ENCODE measurements at places on chromosomes 2 and 18.

DNA sequence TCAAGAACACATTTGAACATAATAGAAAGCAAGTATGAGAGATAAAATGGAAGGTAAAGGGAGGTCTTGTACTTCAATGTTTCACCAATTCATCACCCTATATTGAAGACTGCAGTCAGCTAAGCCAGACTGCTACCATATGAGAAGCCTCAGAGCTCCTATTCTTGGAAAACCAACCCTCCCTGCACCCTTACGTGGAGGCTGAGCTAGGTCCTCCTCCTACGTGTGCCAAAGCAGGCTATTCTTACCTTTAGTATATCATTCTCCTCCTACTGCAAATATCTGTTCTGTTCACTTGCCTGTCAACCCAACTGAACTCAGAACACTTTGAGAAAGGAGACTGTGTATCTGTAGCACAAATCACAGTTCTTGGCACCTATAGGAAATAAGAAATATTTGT is 255.8 kb upstream of the HNRNPA3 start:
- DNase-seq = no peak

DNA sequence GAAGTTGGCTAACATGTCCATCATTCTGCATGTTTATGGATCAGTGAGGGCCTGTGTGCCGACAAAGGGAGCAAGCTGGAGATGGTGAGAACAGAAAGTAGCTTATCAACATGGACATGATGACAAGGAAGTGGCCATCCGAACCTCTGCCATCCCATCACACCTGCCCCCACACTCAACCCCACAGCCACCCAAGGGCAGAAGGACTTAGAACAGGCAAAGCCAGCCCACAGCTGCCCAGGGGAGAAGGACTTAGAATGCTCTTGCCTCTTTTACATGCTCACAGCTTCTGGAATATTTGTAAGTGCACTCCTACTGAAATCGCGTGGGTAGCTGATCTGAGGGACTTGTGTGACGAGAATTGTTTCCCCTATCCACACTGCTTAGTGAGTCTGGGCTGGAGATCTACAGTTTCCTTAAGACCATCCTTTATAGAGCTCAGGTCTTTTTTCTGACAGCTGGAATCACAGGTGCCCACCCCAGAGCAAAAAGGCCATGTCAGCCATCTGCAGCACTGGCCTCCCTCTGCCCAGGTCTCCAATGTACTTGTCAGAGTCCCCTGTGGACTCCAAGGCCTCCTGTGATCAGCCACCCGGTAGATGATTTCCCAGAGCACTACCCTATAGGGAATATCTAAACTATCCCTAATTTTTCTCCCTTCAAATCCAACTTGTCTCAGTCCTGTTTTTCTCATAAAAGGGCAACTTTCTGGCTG is 154.1 kb downstream of the SMAD7 start:
- DNase-seq = no peak

GRCh38 chr2:174326161-174327020 is 8.4 kb upstream of the SP9 start:
- peak; percentile 48 for DNase-seq

DNA sequence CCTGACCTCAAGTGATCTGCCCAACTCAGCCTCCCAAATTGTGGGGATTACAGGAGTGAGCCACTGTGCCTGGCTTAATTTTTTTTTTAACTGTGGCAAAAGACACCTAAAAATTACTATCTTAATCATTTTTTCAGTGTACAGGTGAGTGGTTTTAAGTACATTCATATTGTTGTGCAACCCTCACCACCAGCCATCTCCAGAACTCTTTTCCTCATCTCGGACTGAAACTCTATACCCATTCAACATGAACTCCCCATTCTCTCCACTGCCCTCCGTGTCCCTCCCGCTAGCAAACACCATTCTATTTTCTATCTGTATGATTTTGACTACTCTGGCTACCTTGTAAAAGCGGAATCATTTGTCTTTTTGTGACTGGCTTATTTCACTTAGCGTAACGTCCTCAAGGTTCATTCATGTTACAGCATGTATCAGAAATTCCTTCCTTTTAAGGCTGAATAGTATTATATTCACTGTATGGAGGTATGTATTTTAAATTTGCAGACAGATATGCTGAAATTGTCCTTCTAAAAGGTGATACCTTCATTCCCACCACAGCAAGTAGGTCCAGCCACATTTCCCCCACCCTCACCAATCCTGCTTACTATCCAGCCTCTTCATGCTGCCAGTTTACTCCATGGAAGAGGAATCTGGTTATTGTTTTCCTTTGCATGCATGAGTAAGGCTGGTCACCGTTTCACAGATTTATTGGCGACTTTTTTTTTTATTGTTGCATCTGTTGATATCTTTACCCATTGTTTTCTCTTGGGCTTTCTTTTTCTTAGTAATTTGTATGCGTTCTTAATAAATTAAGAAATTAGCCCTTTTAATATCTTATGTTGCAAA is 40.6 kb upstream of the ANXA4 start:
- no peak for DNase-seq

DNA sequence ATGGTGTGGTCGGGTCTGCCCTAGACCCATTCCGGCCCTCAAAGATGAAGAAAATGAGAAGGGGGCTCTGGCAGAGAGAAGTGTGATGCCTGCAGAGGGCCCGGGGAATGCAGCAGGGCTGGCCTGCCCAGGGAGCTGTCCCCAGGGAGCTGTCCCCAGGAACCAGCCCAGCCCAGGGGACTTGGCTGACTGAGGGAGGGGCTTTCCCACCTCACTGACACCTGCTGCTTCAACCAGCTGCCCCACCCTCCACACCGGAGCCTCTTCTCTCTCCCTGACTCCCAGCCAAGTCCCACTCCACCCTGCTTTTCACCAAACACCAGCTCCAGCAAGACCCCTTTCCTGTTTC is 111.2 kb downstream of the STPG4 start:
- DNase-seq = no peak

GRCh38 chr2:139867601-139868226 is 1087.5 kb upstream of the NXPH2 start:
- DNase-seq = no peak

DNA sequence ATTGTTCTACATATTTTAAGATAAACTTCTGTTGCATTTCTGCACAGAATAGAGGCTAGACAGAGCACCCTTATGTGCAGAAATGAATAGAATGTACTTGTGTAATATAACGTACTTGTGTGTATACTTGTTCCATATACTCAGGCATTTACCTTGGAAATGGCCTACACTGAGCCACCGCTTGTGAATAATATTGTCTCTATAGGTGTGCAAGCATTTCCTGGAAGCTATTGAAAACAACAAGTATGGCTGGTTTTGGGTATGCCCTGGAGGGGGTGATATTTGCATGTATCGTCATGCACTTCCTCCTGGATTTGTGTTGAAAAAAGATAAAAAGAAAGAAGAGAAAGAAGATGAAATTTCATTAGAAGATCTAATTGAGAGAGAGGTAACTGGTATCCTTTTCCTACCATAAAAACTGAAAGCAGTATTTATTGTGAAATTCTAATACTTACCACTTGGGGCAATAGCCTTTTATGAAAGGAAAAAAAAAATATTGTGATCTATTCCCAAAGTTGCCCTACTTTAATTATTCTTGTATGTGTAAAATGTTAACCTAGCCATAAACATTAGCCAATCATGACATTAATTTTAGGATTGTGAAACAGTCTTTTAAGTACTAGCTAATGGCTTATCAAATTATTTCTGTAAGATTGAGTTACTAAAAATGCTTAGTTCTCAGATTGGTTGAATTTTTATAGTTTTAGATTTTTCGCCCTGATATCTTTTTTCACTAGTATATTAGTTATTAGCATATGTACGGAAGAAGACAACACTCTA is 18.0 kb downstream of the ZC3H15 start:
- no peak for DNase-seq

DNA sequence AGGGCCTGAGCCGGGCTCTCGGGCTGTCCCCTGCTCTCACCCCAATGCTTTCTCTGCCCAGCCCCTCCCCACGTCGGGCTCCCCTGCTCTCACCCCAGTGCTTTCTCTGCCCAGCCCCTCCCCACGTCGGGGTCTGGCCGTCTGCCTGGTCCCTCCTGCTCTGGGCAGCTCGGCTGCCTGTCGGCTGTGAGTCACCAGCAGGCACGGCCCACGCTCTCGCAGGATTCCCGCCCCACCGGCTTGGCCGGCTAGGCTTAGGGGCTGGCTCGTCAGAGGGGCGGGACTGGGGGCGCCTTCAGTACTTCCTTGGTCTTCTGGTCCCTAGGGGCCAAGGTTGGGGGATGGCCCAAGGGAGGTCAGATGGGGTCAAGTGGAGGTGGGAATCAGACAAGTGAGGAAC is 3.3 kb downstream of the BOK start:
- no peak for DNase-seq

DNA sequence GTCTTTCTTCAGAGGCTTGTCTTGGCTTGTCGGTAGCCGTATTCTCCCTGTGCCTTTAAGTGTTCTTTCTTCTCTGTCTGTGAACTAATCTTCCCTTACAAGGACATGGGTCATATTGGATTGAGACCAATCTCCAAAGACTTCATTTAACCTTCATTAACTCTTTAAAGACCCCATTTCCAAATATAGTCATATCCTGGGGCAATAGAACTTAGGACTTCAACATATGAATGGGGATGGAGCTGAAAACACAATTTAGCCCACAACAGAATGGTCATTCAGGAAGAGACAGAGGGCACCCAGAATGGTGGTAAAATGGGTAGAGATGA is 82.1 kb upstream of the TANK start:
- DNase-seq = no peak

- DNase-seq = no peak
Observed at GRCh38 chr18:44393406-44393805, 287.3 kb upstream of the SETBP1 start.

DNA sequence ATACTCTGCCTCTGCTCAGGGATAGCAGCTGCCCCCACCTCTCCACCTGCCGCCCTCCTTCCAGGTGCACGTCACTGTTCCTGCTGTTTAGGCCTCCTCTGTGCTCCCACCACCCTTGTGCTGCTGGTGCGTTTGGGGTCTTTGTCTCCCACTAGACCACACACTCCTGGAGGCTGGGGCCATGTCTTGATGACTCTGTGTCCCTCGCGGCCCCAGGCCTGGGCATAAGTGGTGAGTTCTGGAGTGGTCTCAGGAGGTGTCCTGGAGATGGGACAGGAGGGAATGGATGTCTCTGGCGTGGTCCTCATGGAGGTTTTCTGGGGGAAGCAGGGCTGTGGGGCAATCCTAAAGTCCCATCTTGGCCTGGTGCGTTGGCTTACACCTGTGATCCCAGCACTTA is 132.1 kb downstream of the TFCP2L1 start:
- no peak for DNase-seq

DNA sequence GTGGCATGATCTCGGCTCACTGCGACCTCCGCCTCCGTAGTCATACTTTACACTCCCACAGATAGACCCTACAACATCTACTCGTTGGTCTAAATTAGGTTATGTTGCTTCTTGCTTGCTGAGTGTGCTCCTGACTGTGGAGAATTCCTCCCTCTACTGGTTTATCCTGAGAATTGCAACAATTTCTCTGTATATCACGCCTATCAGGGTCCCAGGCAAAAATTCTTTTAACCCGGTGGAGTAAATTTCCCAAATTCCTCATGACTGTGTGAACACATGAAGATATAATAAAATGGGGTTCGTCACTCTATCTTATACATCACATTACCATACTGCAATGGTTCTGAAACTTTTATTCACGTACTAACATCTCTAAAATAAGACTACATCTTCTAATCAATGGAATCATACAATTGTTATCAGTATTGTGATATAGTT is 156.7 kb downstream of the EVA1A start:
- DNase-seq = no peak

DNA sequence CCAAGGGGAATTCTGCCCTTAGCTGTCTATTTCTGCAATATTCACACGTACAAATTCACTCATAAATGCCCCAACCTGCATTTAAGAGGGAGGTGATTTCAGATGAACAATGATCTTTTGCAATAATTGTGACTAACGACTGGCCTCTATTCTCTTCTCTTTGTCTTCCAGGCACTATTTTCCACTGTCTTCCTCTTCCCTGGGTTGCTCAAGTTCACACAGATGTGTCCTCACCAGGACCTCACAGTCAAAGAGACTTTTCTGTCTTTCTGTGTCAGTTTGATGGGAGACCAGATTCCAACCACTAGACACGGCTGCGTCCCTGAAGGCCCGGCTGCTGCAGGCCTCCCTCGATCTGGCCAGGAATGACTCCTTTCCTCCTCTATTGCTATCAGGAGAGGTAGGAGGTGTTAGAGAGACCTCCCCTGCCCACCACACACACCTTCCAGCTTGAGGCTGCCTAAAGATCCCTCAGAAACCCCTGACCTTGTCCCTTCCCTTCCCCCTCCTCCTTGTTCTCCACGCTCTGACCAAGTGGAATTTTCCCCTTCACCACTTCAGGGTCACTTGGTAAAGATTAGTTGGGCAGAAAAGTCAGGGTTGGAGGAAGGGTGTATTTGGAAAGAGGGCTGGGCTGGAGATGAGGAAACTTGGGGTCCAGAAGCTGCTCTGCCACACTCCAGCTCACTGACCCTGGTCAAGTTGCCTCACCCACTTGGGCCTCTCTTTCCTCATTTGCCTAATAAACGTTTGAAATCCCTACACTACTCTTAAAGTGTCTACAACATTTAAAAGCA is 109.2 kb upstream of the COPS8 start:
- no peak for DNase-seq

GRCh38 chr2:217919204-217919603 is 83.6 kb downstream of the TNS1 start:
- no peak for DNase-seq

DNA sequence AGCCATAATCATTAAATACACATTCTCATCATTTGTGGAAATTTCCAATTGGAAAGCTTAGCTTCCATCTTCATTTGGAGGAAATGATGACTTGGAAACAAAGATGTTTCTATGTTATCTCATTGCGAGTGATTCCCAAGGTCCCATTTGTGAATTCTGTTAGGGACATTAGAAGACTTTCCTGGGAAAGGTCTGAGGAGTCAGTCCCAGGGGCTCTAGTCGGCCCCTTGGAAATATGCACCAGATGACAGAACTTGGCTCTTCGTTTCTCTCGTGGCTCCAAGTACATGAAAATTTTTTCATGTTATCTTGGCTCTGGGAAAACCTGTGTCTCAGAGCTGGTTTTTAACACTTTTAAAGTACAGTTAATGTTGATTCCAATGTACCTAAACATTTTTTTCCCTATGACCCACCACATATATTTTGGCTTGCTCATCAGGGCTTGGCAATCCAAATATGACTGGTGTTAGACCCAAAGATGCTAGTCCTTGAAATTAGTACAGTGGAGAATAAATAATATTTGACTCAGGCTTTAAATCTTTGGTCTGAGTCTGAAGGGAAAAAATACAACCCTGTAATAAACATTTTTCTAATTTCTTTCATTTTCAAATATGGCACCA is 15.4 kb upstream of the CAVIN2 start:
- no peak for DNase-seq

GRCh38 chr18:21914739-21915319 is 174.2 kb downstream of the MIB1 start:
- no peak for DNase-seq

DNA sequence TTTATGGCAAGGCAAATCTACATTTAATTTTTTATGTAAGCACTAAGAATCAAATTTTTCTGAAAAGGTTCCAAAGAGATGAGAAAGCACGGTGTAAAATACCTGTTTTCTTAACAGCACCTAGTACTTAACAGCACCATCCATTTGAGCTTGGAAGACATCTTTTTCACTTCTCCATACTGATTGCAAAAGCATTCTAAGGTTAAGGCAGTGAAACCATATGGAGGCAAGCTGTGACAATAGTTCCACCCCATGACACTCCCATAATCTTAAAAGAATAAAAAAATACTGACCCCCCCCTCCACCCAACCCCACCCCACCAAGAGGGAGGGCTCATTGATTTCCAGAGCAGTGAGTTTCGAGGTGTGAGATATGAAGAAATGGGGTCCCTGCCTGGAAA is 60.6 kb downstream of the ZCCHC2 start:
- no peak for DNase-seq

All from stimulated activated CD8-positive, alpha-beta memory T cell treated with anti-CD3 and anti-CD28 coated beads, Interleukin-4, amount 100 ng/mL, for 48 hours (primary cell).